Progenitor cell of endocrine pancreas (in vitro differentiated cells): ENCODE measurements at places on chromosomes 3 and 15.

GRCh38 chr15:50881121-50882048, 27.1 kb upstream of the AP4E1 start:
- no peak for DNase-seq

- no peak for DNase-seq
Observed at GRCh38 chr15:58026552-58026951, 39.0 kb downstream of the ALDH1A2 start.

- DNase-seq = no peak
Observed at GRCh38 chr3:179146911-179147513, 1.1 kb upstream of the PIK3CA start.

GRCh38 chr3:5390936-5391625, 203.6 kb downstream of the EDEM1 start:
- no peak for DNase-seq

DNA sequence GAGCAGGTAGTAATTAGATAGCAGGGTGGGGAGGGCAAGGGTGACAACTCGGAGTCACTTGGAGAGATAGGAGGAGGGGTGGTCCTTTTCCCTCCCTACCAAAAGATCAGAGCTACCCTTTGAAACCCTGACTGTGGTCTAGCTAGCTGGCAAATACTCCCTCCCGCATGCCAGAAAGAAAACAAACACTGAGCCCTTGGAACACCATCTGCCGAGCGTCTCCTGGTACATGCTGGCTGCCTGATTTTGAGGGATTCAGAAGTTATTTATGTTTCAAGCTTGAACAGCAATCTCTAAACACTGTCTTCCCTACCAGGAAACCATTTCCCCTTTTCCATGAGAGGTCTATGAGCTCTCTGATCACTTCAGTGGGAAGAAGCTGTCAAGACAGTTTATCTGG, 291.6 kb upstream of the CFAP20DC start:
- DNase-seq = no peak

GRCh38 chr3:151604891-151605290, 128.8 kb upstream of the AADACL2 start:
- no peak for DNase-seq

DNA sequence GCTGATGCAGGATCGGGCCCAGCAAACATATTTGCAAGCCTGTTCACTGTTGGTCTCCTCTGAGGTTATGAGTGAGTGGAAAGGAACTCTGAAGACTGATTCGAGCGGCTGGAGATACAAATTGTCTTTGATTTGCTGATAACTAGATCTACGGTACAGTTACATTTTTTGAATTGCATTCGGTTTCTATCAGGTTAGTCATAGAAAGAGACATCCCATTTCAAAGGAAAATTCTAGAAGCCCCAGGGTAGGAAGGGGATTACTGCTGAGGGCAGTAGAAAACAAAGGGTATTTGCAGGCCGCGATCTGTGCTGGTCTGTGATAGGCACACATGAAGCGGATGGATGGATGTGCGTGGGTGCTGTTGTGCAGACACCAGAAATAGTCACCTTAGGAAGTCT, 228.4 kb downstream of the ITPR1 start:
- no peak for DNase-seq

- no peak for DNase-seq
Observed at GRCh38 chr15:78732634-78733033, 78.6 kb downstream of the ADAMTS7 start.

GRCh38 chr15:84944311-84944710, 37.3 kb upstream of the PDE8A start:
- DNase-seq = no peak

- DNase-seq = no peak
Observed at GRCh38 chr3:120440001-120440703, 10.6 kb downstream of the FSTL1 start.

GRCh38 chr3:80018375-80018774, 250.6 kb upstream of the ROBO1 start:
- no peak for DNase-seq

- DNase-seq = no peak
Observed at GRCh38 chr3:105905328-105905727, 36.5 kb upstream of the CBLB start.

- DNase-seq = no peak
Observed at GRCh38 chr3:29011441-29011840, 269.4 kb upstream of the RBMS3 start.

DNA sequence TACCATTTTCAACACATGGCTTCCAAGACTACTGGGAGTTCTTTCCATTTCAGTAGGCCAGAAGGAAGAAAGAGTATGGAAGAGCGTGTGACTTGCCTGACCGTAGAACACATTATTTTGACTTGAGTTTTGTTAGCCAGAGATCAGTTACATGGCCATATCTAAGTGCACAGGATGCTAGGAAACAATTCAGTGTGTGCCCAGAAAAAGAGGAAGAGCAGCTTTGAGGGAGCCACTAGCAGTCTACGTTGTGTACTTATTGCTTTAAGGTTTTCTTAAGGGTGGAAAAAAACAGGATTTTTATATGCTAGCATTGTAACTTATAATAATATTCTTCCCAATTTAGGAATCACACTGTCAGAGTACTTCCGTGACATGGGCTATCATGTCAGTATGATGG, 44.1 kb upstream of the GRAMD1C start:
- DNase-seq = no peak

DNA sequence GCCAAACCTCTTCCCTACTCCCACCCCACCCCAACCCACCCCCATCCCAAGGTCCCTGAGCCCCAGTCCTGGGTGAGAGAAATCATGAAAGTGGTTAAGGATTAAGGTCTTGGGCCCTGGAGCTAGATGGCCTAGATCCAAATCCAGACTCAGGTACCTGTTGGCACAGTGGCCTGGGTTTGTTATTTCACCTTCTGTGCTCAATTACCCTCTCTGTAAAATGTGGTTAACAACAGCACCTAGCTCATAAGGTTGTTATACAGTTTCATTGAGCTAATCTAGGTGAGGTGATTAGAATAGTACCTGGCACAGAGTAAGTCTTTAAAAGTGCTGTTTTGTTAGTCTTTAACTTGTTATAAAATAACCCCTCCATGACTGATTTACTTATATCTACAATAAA, 6.4 kb upstream of the SNUPN start:
- DNase-seq = no peak

DNA sequence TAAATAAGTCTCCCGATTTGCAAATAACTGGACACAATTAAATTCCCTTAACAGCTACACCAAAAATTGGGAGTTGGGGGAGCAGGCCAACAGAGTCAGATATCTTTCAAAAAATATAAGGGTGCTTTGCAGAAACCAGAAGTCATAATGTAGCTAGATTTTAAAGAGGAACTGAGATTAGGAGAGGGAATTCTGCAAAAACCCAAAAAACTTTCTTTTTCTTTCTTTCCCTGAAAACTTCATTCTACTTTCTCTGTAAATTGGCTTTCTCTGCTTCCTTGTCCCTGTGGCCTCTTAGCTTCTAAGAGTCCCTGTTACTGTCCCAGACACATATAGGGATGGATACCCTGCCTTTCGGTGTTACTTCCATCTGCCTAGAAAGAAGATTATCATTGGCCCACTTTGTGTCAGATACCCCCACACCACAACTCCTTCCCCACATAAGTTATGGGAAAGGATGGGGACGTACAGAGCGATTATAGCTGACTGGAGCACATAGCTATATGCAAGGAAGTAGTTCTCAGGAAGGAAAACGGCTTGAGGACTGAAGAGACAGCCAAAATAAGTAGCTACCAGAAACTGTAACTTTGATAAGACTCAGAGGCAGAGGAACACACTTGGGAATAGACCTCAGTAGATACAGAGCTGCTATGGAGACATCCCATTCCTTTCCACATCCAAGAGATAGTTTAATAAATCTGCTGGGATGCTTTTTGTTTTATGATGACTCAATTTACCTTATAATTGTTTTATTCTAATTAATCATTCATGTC, 129.1 kb upstream of the TGFBR2 start:
- DNase-seq = no peak

DNA sequence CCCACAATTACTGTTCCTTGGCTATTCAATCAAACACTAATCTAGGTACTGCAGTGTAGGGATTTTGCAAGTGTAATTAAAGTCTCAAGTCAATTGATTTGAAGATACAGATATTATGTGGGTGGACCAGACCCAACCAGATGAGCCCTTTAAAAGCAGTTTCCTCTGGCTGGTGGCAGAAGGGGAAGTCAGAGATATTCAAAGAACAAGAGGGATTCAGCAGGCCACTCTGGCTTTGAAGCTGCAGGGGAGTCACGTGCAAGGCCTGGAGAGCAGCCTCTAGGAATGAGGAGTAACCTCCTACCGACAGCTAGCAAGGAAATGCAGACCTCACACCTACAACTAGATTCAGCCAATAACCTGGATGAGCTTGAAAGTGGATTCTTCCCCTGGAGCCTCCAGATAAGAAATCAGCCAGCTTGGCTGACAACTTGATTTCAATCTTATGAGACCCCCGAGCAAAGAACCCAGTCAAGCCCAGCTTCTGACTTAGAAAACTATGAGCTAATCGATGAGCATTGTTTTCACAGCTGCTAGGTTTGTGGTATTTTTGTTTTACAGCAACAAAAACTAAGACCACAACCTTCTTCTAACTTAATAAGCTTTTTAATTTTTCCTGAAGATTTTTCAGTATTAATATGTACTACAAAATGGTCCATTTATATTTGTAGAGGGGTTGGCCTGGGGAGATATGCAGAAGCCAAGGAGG, 13.4 kb downstream of the HACD2 start:
- no peak for DNase-seq

GRCh38 chr3:11529281-11529680, 114.4 kb downstream of the VGLL4 start:
- DNase-seq = no peak

DNA sequence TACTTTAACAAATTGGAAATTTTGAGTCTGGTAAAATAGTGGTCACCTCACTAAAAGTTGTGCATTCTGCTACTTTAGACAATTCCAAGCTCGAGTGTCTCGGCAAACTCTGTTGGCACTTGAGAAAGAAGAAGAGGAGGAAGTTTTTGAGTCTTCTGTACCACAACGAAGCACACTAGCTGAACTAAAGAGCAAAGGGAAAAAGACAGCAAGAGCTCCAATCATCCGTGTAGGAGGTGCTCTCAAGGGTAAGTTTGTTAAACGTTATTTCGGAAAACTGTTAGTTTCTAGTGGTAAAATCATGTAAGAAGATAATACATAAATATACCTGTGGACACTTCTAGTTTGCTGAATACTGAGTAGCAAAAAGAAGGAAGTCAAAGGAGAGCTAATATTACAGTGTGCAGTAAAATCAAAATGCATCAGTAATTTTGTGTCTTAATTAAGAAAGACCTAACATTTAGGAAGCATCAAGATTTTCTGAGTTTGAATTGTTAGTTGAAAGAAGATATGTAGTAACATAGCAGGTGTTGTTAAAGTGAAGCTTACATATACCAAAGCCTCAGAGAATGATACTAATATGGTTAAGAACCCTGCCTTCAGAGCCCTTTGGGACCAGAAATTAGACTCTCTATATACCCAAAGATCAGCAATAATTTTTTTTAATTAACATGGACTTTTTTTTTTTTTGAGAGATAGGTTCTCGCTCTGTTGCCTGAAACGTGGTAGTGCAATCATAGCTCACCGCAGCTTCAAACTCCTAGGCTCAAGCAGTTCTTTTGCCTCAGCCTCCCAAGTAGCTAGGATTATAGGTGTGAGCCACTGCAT, 23.0 kb downstream of the BUB1B start:
- DNase-seq = no peak

- DNase-seq = no peak
Observed at GRCh38 chr15:80507638-80508316, 103.6 kb downstream of the ARNT2 start.

DNA sequence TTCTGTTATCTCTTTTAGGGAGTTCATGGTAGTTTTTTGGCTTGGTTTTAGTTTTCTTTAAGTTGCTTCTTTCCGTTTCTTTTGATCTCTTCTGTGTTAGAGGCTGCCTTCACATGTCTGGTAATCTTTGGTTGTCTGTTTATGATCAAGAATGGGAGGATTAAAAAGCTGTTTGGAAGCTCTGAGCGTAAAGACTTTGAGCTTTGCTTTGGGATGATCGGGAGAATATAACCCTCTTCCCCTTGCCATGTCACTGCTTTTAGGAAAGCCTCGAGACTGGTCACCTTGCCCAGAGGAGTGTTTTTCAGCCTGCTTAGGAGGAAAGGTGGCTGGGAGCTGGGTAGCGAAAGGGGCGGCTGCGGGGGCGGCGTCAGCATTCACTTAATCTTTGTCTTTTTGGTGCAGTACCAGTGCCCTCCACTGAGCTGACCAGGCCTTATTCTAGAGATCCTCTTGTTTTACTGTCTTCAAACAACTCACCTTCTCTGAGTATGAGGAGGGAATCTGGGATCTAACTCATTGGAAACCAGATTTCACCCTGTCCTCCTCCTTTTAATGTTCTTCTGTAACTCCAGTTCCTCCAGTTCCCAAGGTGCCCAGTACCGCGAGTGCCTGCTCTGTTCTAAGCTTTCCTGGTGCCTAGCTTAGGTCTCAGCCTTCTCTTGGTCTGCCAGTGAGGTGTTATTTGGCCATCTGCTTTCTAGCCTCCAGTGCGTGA, 15.5 kb downstream of the TATDN2 start:
- DNase-seq = no peak

GRCh38 chr15:25829073-25829472, 34.1 kb downstream of the ATP10A start:
- no peak for DNase-seq

GRCh38 chr15:82831894-82832600, 22.6 kb downstream of the WHAMM start:
- DNase-seq = no peak

- DNase-seq = no peak
Observed at GRCh38 chr3:172150268-172150667, 110.9 kb downstream of the FNDC3B start.
